ENCODE measurements at places on chromosomes 6 and 20.

GRCh38 chr6:156392648-156393047 is 384.5 kb upstream of the ARID1B start:
- DNase-seq: no peak

- DNase-seq: no peak
Observed at GRCh38 chr20:47480239-47480638, 21.4 kb upstream of the NCOA3 start.

DNA sequence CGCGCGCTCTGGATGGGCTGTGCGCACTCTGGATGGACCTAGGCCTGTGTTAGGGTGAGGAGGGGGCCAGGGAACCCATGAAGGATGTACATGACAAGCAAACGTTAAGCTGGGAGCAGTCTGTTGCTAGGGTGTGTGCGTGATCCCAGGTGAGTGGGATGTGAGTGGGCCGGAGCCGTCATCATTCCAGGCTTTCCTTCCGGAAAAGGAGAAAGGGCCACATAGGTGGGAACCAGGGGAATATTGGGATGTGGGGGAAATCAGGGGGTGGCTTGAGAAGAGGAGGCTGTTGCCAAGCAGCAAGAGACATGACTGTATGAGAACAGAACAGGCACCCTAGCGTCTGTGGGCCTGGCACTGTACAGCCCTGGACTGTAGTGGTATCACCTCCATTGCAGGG is 49.7 kb upstream of the EPB41L1 start:
- DNase-seq: no peak

DNA sequence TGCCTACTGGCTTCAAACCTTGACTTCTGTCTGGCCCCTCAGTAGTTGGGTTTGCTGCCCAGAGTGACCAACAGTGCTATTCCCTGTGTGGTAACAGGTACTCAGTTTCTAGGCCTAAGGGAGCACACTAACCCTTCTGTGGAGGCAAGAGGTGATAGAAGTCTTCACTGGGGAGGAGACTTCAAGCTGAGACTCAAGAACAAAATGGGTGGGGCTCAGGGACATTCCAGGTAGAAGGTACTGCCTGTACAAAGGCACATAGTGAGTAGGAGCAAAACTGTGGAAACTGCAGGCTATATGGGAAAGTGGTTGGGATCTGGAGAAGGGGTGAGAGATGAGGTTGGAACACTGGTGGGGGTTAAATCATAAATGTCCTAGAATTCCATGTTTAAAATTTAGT is 2.3 kb upstream of the SCAND1 start:
- no peak for DNase-seq

DNA sequence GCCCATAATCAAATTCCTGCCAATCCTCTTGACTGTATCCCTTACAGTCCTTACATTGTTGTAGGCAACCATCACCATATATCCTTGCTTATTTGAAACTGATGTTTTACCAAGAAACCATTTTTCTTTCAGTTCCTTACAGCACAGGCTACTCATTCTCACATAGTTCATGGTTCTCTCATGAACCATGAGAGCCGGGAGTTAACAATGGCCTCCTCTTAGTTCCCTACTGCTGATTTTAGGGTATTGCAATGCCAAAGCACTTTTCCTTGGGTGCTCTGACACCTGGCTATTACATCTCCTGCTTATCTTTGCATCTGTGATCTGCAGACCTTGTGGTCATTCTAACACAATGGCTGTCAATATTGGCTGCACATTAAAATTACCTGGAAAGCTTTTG is 133.4 kb downstream of the MYB start:
- no peak for DNase-seq

GRCh38 chr6:2862712-2863181 is 21.1 kb upstream of the SERPINB1 start:
- no peak for DNase-seq

GRCh38 chr6:35177596-35177995 is 36.2 kb upstream of the SCUBE3 start:
- no peak for DNase-seq

- no peak for DNase-seq
Observed at GRCh38 chr6:53758496-53758895, 36.3 kb upstream of the LRRC1 start.

DNA sequence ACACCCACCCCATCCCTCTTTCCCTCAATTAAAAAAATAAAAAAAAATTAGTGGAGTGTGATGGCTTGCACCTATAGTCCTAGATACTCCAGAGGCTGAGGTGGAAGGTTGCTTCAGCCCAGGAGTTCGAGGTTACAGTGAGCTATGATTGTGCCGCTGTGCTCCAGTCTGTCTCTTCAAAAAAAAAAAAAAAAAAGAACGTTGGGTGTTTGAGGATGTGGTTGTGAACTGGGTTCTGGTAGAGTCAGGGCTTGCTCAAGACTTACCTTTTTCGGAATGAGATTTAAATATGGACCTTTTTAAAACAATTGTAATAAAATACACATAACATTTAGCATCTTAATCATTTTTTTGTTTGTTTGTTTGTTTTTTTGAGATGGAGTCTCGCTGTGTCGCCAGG is 211.9 kb downstream of the OR2B2 start:
- DNase-seq: no peak

- DNase-seq: no peak
Observed at GRCh38 chr20:23625236-23625964, 12.4 kb downstream of the CST3 start.

- no peak for DNase-seq
Observed at GRCh38 chr6:29424575-29424974, 9.8 kb downstream of the OR12D1 start.

GRCh38 chr6:3398755-3399696 is 57.8 kb downstream of the SLC22A23 start:
- no peak for DNase-seq

- no peak for DNase-seq
Observed at GRCh38 chr6:74768120-74768519, 437.7 kb downstream of the COL12A1 start.

DNA sequence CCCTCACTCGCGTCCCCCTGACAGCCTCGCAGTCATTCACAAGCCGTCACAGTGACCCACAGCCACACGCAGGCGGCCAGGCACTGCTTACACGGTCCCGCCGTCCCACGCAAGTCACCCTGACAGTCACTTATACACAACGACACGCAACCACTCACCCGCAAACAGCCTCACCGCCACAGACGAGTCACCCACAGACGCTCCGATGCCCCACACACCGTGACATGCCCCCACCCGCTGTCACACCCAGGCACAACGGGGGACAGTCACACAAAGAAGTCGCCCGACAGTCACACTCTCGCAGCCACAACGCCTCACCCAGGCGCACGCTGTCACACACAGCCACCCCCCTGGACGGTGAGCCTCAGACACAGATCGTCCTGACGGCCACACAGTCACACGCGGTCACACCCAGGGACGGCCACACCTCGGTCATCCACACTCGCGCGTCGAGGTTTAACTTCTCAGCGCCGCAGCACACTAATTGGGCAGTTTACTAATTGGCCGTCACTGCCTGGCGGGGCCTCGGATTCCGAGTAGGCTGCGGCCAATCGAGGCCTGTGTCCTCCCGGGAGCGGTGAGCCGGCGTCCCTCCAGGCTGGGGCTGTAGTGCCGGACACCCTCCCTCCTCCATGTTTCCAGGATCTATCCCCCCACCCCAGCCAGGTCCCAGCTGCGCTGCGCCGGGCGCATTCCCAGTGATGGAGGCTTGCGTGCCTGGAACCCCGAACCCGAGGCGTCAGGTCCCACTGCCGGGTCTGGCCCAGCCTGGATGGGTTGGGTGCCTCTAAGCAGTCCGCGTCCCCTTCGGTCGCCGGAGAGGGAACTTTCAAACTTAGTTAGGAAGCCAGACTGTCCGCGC is 790 bp downstream of the TOX2 start:
- no peak for DNase-seq

DNA sequence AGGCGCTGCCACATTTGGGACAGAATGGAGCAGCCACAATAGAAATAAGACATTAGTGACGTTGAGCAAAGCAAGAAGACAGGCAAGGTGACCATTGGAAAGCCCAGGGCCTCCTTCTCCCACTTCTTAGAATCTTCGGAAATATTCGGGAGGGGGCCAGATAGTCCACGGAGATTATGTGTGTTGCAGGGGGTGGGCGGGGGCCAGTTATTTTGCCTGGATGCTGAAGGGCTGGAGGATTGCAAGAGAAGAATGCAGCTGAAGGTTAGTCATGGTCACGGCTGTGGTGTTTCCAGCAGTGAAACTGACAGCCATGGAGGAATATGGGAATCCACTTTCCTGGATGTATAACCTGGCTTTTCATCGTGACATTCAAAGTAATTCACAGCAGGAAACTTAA is 88.6 kb downstream of the CDH26 start:
- no peak for DNase-seq

- no peak for DNase-seq
Observed at GRCh38 chr20:38147163-38147562, 17.9 kb downstream of the TGM2 start.

GRCh38 chr20:36812594-36813463 is 39.3 kb upstream of the DSN1 start:
- DNase-seq: no peak

GRCh38 chr6:37435816-37436215 is 2.8 kb downstream of the CMTR1 start:
- no peak for DNase-seq

GRCh38 chr20:35917077-35917476 is 37.2 kb downstream of the SCAND1 start:
- DNase-seq: no peak

DNA sequence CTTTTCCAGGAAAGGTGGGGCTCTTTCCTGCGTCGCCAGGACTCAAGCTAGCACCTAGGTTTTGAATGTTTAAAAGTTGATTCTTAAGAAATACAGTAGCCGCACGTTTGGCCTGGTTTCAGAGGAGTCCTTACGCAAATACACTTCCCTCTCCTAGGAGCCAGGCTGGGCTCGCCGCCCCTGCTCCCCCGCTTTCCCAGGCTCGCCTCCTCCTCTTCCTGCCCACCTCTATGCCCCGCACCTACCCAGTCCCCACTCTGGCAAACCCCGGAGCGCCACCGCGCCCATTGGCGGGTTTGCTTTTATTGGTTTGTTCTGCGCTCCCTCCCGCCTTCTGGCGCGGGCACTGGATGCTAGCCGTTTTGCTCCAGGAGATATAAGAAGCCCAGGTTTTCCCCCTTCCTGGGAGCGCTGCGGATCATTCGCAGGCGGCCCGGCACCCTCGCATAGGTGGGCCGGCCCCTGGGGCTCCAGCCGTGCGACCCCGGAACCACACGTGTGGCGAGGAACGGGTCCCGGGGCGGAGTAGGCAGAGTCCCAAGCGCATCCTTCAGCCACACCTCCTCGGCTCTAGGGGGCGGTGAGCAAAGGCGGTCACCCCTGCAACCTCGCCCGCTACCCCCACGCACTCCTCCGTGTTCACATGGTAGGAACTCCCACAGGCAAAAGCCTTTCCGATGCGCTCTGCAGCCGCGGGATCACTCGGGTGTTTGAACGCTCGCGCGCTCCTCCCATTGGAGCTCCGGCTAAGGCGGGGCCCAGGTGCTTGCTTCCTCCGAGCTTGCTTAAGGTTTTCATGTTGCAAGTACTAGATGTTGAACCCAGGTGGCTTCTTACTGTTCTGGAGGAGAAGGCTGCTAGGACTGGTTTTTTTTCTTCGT is 119.0 kb downstream of the RTN4IP1 start:
- peak; percentile 57 for DNase-seq

Measured in stimulated activated CD4-positive, alpha-beta T cell treated with anti-CD3 and anti-CD28 coated beads, Interleukin-15, amount 100 ng/mL, for 48 hours (primary cell).